Sciatic nerve (tissue), 2 donors: ENCODE measurements at places on chromosomes 12 and 14. TPM values are rescaled to one million over a fixed set of nuclear protein-coding genes. Genes with fewer than 3 reads are reported as not detected.

- DNase-seq: no peak
Observed at GRCh38 chr12:93056971-93057535, 128.0 kb upstream of the EEA1 start.

Gene PTPN6
- 35.0 TPM for total RNA-seq

DNA sequence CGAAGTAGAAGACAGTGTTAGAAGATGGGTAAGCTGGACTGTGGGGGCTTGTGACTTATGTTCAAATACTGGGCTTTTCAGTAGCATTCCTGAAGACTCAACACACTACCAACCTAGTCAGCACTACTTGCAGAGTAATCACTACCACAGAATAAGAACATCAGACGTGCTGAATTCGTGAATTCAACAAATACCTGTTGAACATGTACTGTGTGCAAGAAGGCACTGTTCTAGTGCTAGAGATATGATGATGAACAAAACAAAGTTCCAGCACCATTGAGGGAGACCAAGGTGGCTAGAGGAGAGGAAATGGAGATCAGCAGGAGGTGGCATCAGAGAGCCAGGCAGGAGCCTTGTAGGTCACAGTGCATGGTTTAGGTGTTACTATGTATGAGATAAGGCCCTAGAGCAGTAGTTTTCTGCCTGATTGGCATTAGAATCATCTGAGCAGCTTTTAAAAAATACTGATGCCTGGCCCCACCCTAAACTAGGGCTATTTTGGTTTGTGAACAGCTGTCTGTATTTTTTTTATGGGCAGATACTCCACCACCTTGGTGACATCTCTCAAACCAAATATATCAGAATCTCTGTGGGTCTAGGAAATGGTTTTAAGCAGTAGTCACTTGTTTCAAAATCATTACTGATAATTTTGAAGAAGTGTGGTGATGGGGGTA lies 26.8 kb downstream of the FERMT2 start:
- no peak for DNase-seq

Gene RNASE11
- total RNA-seq: not detected

DNA sequence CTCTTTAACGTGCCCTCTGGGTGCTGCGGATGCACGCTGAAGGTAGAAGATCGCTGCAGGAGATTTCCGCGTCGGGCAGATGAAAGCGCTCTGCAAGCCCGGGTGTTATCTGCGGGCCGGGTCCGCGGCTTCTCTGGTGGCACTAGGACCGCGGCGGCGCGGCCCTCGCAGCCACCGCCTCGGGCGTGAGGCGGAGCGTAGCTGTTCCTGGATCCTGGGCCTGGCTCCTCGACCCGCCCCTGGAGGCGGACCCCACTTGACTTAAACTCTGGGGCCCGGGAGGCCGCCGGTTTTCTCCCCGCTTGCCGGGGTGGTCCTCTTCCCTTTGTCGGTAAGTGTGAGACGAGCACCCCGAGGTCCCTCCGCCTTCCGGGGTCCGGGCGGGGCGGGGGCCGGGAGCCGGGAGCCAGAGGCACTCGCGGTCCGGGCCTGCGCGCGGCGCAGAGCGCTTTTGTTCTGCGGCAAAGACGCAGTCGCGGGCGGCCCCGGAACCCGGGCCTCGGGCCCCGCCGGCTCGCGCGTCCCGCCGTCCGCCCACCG lies at the start of gene RESF1:
TSS of gene RESF1 (plus strand) at position 255 of the 540 bp plus-strand sequence. CDS start 21,541 bp downstream, outside the sequence.
- peak; percentile 92 for DNase-seq

Gene NEUROD4
- not detected for total RNA-seq

- no peak for DNase-seq
Observed at GRCh38 chr12:32446316-32447119, 47.2 kb downstream of the FGD4 start.

DNA sequence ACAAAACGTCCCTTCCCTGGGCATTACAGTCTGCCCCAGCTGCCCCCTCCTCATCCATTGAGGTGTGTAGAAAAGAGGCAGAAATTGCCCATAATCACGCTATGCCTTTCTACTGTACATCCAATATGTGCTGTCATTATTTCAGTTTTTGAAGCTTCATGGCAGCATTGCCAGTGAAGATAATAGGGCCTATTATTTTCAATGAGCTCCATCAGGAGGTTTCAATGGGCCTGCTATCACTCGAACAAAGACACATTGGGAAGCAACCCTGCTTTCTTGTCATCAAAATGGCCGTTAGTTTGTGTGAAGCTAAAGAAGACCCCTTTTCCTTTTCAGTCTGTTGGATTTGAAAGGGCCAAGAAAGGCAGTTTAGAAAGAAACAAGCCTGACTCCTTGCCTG lies 653.8 kb downstream of the NOVA1 start:
- DNase-seq: no peak

DNA sequence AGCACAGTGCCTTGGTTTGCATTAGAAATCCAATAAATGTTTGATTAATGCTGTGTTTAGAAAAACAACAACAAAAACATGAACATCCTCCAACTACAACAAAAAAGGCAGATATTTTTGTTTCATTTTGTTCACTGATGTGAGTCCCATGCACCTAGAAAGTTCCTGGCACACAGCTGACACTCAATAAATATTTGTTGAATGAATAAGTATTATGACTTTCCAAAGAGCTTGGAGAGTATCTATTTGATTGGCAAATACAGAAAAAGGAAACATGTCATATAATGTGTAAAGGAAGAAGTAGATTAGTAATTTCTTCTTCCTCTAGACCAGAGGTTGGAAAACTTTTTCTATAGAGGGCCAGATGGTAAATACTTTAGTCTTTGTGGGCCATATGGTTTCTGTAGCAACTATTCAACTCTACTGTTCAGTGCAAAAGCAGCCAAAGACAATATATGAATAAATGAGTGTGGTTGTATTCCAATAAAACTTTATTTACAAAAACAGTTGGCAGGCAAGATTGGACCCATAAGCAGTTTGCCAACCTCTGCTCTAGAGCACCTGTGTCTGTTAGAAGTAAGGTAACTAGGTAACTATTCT lies 312.3 kb upstream of the DIO2 start:
- DNase-seq: no peak
